ENCODE measurements at places on chromosomes 16 and 17.

DNA sequence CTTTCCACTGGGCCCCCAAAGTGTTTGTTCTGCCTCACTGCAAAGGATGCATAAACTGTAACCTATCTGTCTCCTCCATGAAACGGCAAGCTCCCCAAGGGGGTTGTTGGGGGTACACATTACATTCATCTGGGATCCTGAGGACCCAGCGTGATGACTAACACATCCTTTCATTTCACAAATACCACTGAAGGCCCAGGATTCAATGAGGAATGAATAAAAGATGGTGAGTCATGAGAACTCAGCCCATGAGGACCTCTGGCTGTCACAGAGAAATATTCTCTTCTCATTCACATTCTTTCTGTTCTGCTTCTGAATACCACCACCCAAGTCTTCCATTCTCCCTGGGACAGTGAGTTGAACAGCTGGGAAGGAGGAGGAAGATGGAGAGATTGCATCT, 149.8 kb downstream of the RBFOX3 start:
- peak; percentile 30 for DNase-seq

GRCh38 chr16:66639091-66639885, 34.8 kb downstream of the CMTM3 start:
- no peak for DNase-seq

GRCh38 chr16:17194190-17194780, 276.5 kb downstream of the XYLT1 start:
- DNase-seq: no peak

GRCh38 chr16:14344945-14345344, 273.8 kb downstream of the MRTFB start:
- no peak for DNase-seq

- no peak for DNase-seq
Measured at GRCh38 chr17:1068356-1068755, 71.4 kb downstream of the TIMM22 start.

DNA sequence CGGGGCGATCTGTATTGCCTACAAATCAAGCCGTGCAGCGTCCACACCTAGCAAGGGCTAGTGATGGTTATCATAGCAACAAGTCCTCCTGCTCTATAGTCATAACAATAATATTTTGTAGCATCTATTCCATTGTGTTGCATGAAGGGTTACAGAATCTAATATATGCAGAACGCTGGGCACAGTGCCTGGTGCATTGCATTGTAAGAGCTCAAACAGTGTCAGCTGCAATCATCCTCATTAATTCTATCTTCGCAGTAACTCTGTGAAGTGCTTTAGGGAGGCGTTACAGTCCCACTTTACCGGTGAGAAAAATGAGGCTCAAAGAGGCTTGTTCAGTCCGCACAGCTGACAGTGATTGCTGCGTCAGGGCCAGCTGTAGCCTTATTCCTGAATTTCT, 149.4 kb downstream of the RBFOX1 start:
- DNase-seq: no peak

GRCh38 chr17:3501344-3501743, 25.5 kb downstream of the ASPA start:
- DNase-seq: no peak

DNA sequence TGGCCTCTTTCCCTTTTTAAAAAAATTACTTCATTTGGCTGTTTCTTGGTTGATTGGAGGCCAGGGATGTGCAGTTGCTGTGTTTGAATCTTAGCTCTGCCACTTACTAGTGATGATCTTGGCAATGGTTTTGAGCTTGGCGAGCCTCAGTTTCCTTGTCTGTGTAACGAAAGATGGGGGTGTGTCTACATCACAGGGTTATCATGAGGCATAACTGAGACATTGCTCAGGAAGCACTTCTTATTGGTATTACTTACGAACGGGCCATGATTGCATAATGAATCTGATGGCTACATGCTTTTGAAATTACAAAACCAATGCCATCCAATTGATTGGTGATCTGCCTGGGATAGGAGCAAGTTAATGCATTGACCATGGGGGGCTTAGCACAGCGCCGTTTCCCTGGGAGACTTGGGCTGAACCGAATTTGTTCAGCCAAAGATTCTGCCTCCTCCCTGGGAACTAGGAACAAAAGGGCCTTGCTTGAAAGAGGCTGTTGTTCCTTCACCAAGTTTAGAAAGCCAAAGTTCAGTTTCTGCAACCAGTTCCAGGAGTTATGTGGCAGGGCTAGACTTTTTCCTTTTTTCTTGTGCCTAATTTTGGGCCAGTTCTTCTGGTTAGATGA, 21.9 kb downstream of the CMIP start:
- DNase-seq: no peak

GRCh38 chr16:50684823-50685461, 3.8 kb upstream of the SNX20 start:
- no peak for DNase-seq

GRCh38 chr17:59093702-59094231, 12.9 kb downstream of the TRIM37 start:
- DNase-seq: peak; percentile 27

DNA sequence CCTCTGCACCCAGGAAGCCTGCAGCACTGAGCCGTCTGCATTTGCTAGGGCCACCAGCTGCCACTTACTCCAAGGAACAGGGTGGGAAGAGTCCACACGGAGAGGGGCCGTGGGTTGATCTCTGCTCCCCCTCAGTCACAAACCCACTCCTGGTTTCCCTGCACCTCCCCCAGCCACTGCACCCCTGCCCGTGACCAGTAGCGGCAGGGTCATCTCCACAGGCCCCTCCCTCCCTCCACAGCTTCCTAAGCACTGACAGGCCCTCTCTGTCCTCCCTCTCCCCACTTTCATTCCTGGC, 75.2 kb downstream of the RBFOX3 start:
- no peak for DNase-seq

DNA sequence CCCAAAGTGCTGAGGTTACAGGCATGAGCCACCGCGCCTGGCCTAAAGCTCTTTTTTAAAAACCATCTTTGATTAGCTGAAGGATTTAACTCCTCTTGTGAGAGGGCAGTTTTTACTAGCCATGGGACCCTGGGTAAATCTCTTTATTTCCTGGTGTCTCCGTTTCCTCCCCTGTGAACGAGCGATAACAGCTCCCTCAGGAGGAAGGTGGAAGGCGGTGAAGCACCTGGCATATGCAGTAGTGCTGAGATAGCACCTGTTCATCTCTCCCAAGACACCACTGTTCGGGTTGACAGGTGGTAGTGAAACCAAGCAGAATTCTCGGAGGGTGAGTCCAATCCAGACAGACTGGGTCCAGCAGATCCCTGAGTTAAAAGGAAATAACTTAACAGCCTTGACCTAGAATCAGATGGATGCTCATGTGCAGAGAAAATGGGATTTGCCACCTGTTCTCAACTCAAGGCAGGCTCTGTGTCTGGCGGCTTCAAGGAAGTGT, 86.2 kb downstream of the CRISPLD2 start:
- DNase-seq: no peak

- no peak for DNase-seq
Measured at GRCh38 chr16:194516-194915, 14.3 kb downstream of the HBQ1 start.

DNA sequence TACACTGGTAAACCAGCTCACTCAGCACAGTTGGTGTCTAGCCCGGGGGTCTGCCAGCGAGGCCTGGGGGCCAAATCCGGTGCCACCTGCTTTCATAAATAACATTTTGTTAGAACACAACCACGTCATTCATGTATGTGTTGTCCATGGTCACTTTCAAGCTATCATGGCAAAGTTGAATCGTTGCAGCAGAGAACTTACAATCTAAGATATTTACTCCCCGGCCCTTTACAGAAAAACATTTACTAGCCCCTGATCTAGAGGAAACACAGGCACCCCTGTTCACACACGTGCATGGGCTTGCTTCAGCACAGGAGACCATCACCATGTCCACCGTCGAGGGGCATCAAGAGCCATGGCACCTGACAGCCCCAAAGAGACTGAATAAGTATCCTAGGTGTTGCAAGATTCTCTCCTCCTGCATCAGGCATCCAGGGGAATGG, 111.4 kb upstream of the DNAH9 start:
- DNase-seq: no peak

GRCh38 chr16:22321340-22322001, 24.3 kb downstream of the POLR3E start:
- peak; percentile 75 for DNase-seq

DNA sequence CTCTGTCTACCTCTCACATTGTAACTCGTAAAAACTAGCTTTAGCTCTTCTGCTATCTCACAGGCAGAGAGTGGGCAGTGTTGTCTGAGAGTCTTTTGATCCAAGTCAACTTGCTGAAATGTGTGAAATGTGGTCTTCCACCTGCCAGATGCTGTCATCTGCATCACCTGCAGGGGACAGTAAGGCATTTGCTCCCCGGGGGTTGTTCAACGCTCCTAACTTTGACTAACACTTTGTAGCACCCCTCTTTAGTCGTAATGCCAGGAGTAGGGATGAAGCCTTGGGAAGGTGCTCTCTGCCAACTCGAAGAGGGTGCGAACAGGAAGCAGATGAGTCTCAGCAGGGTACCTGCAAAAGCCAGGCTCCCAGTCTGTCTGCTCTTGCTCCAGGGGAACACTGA, 36.1 kb downstream of the SNX11 start:
- DNase-seq: no peak

DNA sequence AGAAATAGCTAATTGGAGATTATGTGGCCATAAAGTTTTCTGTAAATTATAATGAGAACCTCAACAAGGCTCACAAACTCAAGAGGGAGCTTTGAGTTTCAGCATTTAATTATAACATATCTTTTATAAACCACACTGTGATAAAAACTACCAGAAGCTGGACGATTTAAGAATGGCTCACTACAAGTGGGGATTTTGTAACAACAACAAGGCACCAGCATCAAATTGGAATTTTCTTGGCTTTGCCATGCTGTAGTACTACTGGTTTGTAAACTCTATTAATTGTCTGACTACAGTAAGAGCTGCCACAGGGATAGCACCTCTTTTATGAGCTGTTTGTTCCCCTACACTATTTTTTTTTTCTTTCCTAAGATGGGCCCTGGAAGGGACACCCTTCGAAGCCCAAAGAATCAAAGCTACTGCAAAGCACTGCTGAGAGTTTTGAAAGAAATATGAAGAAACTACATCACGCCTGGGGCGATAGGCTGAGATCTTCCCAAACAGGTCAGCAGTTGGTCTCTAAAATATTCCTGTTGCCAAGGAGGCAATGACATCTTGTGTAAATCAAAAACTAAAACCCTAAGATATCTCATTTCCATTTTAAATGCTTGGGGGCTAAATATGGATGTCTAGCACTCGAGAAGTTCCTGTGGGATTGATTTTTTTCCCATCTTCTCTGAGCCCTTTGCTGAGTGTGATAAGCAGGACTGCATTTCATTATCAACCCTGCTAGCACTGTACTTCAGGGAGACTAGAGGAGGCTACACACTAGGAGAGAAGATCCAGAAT, 40.9 kb downstream of the SKAP1 start:
- DNase-seq: no peak

- no peak for DNase-seq
Measured at GRCh38 chr17:42224651-42225050, 30.4 kb upstream of the GHDC start.

GRCh38 chr16:87681981-87682570, 79.8 kb downstream of the JPH3 start:
- DNase-seq: peak; percentile 72

- no peak for DNase-seq
Measured at GRCh38 chr17:7207120-7208001, 12.3 kb downstream of the DLG4 start.
